Fibroblast of lung (primary cell): ENCODE measurements at places on chromosomes 7 and 10. TPM values are rescaled to one million over a fixed set of nuclear protein-coding genes. Genes with fewer than 3 reads are reported as not detected.

- DNase-seq = peak; percentile 36
Observed at GRCh38 chr10:125265579-125265955, 105.2 kb upstream of the CTBP2 start.

The NME8 gene
- not detected in 2 replicates for total RNA-seq

The FAM180A gene
- 24.4 and 38.5 TPM in 2 replicates for total RNA-seq

- DNase-seq = no peak
Observed at GRCh38 chr7:4868493-4868892, 6.7 kb upstream of the PAPOLB start.

DNA sequence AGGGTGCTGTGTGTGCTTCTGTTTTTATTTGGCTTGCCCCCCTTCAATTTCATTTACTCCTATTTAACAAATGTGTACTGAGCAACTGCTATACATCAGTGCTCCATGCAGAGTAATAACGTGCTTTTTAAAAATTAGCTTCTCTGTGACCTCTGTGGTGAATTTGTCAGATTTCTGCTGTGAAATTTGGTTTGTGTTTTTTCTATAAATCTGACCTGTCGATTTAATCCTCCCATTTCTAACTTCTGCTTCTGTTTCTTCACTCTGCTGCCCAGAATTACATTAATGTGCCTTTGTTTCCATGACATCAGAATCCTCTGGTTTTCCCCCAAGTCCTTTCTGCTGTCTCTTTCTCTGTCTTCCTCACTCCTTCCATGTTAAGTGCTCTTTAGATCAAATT lies 123.8 kb upstream of the CACNA2D1 start:
- no peak for DNase-seq

- peak; percentile 24 for DNase-seq
Observed at GRCh38 chr10:64096941-64097340, 575.7 kb downstream of the REEP3 start.

The VPS41 gene
- total RNA-seq = 66.7 and 91.9 TPM in 2 replicates

The SPAM1 gene
- total RNA-seq = not detected in 2 replicates

The FAM20C gene
- 52.9 and 70.7 TPM in 2 replicates for total RNA-seq

GRCh38 chr10:19877466-19878255 lies 61.4 kb downstream of the PLXDC2 start:
- DNase-seq = no peak

GRCh38 chr10:43375401-43376020 lies 4.1 kb downstream of the FXYD4 start:
- DNase-seq = no peak

The CYP2E1 gene
- total RNA-seq = 0.26 and 0.50 TPM in 2 replicates

DNA sequence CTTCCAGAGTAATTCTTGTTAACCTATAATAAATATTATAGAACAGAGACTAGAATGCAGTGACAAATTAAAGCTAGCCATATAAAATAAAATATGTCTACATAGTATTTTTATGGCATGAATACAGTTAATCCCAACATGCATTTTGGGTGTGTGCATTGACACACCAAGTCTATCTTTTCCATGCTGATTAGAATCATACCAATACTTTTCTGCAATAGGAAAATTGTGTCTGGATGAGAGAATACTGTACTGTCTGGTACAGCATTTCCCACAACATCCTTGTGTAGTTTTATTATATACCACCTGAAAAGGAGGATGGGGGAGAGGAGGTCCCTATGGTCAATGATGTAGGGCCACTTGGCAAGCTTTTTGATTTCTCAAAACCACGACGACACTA lies 100.3 kb downstream of the ARHGAP21 start:
- no peak for DNase-seq

The TFEC gene
- total RNA-seq = under 0.01 and 0.17 TPM in 2 replicates

DNA sequence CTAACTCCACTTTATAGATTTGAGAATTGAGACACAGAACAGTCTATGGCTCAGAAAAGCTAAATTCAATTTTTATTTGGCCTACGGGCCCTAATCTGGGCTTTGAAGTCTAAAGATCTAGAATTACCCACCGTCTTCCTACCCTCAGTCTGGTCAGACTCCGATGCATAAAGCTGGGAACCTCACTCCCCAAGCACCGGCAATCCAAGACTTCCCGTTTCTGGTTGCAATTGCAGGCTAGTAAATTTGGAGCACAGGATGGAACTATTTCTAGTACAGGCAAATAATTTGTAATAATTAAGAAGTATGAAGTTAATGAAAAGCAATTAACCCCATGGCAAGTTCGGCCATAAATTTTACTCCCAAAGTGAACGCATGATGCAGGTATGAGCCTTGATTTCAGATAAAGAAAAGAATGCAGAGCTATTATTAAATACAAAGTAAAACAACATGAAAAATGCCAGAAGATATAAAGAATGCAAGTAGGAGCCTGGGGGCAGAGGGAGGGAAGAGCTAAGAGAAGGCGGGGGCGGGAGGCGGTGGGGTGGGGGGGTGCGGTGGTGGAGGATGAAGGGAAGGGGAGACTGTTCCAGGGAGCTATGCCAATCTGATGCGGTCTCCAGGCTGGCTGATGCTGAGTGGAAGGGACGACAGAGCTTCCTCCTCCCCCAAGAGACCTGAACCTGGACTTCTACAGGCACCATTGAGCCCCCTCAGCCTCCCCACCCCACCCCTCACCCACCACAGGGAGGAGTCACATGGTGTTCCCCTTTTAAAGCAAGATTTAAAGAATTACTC lies 45.1 kb downstream of the BPGM start:
- DNase-seq = no peak

- DNase-seq = no peak
Observed at GRCh38 chr10:59856104-59856503, 50.3 kb downstream of the CCDC6 start.

- DNase-seq = no peak
Observed at GRCh38 chr7:39392151-39392550, 174.1 kb upstream of the YAE1 start.

DNA sequence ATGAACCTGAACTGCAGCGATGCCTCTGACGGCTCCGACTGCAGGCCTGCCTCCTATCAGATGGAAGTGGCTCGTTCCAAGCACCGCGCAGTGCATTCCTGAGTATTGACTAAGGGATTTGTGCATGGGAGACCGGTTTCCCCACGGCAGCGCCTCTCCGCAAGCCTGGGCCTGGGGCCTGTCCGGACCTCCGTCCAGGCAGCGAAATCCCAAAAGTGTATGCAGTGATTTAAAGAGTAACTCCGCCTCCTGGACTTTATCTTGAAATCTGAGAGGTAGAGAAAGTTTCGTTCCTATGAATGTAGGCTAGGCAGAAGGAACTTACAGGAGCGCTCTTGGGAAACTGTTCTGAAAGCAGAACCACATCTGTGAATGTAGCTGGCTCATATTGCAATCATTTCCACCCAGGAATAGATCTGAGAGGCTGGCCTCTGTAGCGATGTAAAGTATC lies 106.2 kb upstream of the CELF2 start:
- DNase-seq = peak; percentile 97

DNA sequence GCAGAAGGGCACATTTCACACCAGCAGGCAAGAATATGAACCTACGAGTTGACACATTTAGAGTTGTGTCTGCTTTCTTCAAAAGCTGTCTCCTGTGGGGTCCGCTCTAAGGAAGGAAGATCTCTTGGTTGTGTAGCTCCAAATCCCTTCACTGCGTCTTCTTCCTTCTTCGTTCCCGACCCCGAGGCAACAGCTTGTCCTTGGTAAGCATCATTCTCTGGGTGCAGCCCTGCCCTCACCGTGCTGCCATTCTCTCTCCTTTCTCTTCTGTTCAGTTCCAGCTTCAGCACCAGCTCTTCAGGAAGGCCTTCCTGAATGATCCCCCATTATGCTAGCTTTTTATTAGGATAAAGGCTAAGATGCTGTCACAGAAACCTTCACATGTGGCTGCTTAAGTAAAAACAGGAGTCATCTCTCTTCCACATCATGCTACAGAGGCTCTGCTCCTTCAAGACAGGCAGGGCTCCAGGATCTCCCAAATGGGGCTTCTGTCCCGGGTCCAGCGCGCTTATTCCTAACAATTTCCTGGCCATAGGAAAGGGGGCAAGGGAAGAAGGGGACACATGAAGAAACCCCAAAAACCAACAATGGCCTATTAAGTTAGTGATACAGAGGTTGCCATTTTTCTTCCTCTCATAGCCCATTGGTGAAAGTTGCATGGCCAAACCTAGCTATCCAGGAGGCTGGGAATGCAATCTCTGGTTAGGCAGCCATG lies 52.2 kb upstream of the SHH start:
- DNase-seq = no peak

DNA sequence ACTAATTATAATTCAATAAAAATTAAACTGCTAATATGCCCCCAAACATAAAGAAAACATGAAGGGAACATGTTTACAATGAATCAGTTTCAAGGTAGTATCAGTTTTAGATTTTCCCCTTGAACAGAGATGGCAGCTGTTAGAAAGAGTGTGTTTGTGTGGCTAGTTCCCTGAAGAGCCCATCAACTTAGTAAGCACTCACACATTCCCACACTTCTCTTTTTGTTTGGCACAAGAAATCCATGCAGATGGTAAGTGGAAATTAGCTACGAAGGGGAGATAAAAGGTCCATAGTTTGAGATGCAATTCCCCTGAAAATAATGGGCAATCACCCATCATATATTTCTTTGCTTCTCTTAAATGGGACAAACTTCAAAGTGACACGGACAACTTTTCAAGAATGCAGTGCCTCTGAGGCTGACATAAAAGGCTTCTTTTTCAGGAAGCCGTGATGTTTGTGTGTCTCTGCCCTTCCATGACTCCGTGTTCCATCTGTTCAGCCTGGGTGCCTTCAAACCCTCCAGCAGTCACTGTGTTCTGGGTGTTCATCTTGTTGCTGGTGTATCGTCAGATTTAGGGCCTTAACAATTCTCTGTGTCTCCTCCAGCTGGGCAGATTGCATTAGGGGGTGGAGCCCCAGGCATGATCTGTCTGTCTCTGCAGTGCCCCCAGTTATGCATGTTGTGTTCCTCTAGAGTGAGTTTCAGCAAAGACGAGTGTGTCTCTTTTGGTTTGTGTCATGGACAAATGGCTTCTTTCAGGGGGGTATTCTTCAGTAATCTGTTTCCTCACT lies 259.5 kb upstream of the NPY start:
- DNase-seq = peak; percentile 18

The HOXA3 gene
- 1.5 TPM in 2 replicates for total RNA-seq

DNA sequence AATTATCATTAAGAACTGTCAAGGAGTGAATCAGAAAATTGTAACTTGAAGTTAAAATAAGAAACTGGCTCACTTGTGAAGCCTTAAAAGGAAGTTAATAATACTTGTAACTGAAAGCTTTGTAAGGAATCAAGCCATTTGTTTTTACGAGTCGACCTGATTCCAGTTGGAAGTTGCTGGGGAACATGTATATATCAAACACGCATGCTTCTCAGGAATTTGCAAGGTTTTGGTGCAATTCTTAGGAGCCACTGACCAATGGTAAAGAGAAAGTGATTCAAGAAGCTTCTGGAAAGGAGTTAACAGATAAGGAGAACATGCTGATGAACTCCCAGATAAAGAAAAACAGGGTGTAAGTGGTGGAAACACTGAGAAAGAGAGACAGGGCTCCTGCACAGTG lies 56.4 kb downstream of the ETV1 start:
- peak; percentile 18 for DNase-seq

DNA sequence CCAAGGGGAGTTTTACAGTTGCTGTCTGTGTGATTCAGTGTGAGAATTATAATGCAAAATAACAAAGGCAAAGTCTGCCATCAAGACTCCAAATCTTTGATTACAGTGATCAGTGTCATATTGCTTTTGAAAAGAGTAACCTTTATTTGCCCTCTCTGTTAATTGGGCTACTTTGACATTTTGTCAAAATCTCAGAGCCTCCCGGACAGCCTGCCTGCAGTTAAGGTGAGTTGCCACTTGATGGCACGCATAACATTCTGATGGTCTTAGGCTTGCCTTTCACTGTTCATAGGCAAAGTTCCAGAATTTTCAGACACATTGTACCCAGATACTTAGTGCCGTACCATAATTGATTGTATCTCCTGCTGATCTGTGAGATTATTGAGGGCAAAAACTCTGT lies 253.5 kb downstream of the ABCA13 start:
- DNase-seq = peak; percentile 10

The NAPEPLD gene
- total RNA-seq = 8.5 and 9.2 TPM in 2 replicates

DNA sequence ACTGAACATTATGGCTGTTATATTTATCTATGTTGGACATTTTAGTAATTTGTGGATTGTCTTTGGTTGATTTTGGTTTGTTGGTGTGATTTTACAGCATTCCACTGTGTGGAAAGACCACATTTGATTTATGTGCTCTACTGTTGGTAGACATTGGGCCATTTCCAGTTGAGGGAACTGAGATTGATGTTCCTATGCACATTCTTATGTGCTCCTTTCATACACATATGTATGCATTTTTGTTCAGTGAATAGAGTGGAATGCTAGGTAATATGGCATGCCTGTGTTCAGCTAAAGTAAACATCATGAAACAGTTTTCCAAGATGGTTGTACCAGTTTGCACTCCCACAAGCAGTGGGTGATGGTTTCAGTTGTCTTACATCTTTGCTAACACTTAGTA lies 15.1 kb downstream of the CACNB2 start:
- no peak for DNase-seq

- DNase-seq = no peak
Observed at GRCh38 chr10:86840498-86840897, 84.1 kb downstream of the BMPR1A start.

- DNase-seq = no peak
Observed at GRCh38 chr7:43754596-43754995, 3.9 kb upstream of the BLVRA start.

The HPS1 gene
- 28.8 and 44.6 TPM in 2 replicates for total RNA-seq

DNA sequence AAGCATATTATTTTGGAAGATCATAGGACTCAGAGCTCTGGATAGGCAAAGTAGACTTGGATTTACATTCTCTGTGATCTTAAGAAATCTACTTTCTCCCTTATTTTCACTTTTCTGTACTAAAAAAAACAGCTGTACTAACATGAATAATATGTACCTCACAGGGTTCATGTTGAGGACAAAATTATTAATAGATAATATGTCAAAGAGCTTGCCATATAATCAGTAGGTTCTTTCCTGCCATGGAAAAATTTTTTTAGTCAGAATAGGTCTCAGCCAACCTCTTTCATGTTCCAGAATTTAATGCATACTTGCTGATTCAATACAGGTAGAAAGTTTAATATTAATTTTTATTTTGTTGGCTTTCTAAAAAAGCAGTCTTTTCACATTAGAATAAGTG lies 780.3 kb upstream of the C7orf33 start:
- no peak for DNase-seq

The MINDY4 gene
- 4.1 and 6.1 TPM in 2 replicates for total RNA-seq

The IFIT2 gene
- 11.6 and 21.6 TPM in 2 replicates for total RNA-seq

GRCh38 chr10:130358981-130359650 lies 222.9 kb downstream of the GLRX3 start:
- DNase-seq = no peak

The SRGN gene
- total RNA-seq = 147 and 363 TPM in 2 replicates

The GBF1 gene
- 14.4 and 24.6 TPM in 2 replicates for total RNA-seq

DNA sequence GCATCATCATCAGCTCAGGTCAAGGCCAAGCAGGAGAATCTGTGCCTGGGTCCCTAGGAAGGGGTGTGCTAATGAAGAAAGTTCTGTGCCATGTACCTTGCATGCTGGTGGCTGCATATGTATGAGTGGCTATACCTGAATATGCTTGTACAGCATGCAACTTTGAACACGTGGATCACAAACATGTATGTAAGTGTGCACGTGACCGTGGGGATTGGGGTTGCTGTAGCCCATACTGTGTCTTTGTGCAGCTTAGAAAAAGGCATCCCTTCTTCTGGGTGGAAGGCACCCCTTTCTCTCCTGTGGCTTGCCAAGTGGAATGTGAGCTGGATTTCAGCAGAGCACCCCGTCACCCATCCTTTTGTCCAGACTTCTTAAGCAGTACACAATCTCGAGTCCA lies 13.8 kb downstream of the EMX2 start:
- DNase-seq = no peak
